Left hindlimb (tissue), 1 donor: ENCODE measurements at places on chromosomes 16 and 17.
A peak's percentile ranks its signal among the peaks of the same experiment; 100 is the strongest.

DNA sequence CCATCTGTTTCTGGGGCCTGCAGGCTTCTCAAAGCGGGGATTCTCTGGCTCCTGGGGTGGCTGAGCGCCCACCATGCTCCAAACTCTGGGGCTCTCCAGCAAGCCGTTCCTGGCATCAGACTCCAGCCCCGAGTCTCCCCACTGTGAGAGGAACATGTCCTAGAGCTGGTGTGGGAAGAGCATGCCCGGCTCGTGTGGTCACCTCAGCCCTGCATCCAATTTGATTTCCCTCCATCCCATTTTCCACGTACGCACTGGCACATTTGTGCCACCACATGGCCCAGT is 23.2 kb upstream of the KCNJ12 start:
- DNase-seq: no peak

GRCh38 chr17:31915456-31916100 is 14.1 kb upstream of the UTP6 start:
- no peak for DNase-seq

- DNase-seq: peak; percentile 74
Observed at GRCh38 chr17:7440113-7440833, 961 bp downstream of the FGF11 start.

DNA sequence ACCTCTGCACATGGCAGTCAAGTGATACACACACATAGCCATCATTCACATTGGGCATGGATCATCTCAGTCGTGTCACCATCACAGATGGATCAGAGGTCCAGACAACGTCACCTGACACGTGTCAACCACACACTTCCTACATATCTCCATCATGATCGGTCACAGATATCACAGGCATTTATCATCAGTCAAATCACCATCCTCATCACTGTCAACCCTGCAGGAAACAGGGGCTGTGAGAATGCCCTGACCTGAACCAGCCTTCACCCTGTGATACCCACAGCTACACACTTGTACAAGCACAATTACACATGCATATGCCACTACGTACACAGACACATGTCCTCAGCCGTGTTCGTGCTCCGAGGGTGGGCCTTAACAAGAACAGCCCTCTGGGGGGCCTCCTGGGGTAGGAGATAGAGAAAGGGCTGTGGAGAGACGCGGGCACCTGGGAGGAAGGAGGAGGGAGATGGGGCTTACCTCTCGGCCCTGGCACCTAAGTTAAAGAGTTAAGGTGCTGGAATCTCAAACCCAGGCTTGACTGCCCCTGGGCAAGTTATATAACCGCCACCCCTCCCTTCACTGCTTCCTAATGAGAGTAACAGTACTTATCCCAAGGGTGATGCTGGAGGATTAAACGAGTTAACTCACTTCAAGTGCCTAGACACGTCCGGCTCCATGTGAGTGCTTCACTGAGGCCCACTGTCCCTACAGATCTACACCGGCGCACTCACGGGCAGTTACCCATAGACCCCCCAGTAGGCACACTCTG is 1.1 kb downstream of the SLC12A4 start:
- DNase-seq: no peak

DNA sequence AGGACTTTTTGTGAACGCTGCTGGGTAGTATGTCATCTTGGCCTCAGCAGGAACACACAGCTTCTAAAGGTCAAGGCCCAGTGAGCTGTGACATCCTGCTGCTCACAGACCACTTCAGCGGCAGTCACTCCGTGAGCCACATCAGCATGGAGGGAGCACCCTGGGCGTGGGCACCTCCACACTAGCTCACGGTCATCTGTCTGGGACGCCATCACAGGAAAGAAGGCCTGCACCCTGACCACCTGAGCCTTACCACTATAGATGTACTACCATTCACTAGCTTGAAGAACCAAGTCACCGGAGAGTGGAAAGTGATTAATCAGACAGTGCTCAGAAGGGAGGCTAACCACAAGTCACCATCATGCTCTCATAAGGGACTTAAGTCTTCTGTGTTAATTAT is 3.3 kb downstream of the AXIN1 start:
- DNase-seq: no peak

GRCh38 chr16:68147444-68147843 is 62.3 kb downstream of the NFATC3 start:
- DNase-seq: no peak

GRCh38 chr17:34851961-34852540 is 109.2 kb downstream of the CCT6B start:
- no peak for DNase-seq

GRCh38 chr17:39603304-39604016 is 4.3 kb downstream of the NEUROD2 start:
- DNase-seq: no peak

GRCh38 chr17:29621751-29622194 is 939 bp downstream of the CORO6 start:
- no peak for DNase-seq

GRCh38 chr16:17827313-17827712 is 356.6 kb upstream of the XYLT1 start:
- no peak for DNase-seq

- DNase-seq: peak; percentile 6
Observed at GRCh38 chr16:5064915-5065314, 841 bp downstream of the C16orf89 start.

DNA sequence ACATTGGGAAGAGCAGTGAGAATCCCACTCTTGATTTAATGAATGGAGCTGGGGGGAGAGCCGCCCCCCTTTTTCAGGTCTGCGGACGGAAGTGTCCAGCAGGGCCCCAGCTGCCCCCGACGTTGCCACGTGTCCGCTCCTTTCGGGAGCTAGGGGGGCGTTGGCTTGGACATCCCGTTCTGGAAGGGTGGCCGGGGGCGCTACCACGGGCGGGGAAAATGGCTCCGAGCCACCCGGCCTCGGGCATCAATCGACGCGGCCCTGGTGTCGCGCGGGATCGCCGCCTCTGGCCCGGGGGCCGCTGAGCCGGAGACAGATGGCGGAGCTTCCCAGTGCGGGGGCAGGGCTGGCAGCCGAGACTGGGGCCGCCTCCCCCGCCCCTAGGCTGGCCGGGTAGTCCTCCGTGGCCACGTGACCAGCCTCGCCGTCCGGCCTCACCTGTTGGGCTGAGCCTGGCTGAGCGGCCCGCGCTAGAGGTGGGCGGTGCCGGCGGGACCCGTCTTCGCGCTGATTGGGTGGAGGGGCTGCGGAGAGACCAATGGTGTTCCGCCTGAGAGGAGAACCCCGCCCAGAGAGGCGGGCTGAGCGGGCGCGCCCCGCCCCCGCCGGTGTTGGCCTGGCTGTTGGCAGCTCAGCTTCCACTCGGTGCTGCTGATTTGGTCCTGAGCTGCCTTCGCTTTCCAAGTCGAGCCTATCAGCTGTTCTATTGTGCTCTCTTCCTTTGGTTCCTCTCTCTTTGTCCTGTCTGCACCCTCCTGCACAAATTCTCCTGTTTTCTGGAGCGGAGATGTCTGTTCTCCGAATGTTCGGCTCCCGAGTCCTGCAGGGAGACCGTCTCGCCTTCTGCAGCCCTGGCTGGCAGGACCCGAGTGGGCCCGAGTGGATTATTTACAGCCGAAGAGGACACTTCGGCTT is 8.3 kb downstream of the HS3ST3B1 start:
- DNase-seq: peak; percentile 97

GRCh38 chr16:70483426-70483825 is 29.0 kb downstream of the FCSK start:
- no peak for DNase-seq

DNA sequence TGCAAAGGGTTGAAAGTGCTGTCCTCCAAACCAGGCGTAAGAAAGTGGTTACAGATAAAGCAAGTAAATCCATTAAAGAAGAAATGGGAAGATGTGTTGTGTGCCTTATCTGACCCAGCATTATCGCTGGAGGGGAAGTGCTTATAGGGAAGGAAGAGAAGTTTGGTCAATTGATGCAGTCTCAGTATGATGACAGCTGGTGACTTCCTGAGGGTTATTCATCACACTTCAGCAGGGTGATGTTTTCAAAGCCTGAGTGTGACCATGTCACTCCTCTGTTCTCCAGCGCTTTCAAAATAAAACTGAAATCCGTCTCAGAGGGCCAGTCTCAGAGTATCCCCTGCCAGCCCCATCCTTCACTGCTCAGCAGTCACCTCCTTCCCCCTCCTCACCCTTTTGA is 505.4 kb upstream of the RBFOX1 start:
- DNase-seq: no peak

DNA sequence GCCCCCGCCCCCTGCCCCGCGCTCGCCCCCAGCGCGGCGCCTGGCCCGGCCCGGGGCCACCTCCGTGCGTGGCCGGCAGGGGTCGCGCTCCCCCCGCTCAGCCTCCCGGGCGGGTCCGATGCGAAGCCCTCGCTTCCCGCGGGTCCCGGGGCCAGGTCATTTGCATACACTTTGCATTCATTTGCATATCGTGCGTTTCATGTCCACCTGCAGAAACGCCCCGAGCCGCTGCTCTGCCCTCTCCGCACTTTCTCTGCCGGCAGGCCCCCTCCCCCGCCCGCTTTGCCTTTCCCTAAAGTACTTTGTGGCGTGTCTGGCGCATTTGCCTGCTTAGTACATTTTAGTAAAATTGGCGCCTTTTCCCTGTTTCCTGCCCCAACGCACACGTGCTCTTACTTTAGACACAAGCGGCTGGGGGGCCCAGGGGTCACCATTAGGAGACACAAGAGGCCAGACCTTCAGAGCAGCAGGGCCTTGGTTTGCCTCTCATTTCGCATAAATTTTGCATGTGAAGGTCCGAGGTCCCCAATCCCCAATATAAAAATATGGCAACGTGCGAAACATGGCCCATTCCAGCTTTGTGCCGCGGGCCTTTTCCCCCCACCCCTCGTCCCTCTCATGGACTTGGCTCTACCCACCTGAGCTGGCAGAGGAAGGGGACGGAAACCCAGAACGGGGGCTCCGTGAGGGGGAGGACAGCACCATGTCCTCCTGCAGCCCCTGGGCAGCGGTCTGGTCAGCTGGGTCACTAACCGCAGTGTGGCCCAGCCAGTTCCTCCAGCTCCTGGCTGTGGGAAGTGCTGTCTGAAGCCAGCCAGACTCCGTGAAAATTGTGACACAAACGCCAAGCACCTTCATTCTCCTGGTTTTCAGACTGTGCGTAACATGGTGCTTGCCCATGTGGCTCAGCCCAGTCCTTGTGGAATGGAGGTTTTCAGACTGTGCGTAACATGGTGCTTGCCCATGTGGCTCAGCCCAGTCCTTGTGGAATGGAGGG is 34.8 kb downstream of the CBFA2T3 start:
- peak; percentile 66 for DNase-seq
